NCI-H1436 treated with DMSO at 0.1 percent for 48 hours (cell line): ENCODE measurements at places on chromosomes 5 and 9.

GRCh38 chr5:1431896-1432295, 13.3 kb downstream of the SLC6A3 start:
- no peak for DNase-seq

- no peak for DNase-seq
Observed at GRCh38 chr5:82404382-82404945, 126.3 kb upstream of the RPS23 start.

DNA sequence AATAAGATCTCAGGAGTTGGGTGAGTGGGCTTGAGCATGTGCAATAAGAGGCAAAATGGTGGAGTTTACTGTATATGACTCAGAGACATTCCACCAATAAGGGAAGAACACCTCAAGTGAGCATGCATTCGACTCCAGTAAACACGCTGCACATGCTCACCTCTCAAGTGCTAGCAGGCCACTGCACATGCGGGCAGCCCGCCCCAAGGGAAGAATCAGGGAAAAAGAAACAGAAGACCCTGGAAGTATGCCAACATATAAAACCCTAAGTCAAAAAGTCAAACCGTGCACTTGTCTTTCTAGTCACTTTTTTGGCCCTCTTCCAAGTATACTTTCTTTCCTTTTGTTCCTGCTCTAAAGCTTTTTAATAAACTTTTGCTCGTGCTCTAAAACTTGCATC, 245.3 kb upstream of the RASA1 start:
- DNase-seq = no peak

- no peak for DNase-seq
Observed at GRCh38 chr5:73902327-73903051, 276.5 kb downstream of the ARHGEF28 start.

GRCh38 chr5:64110222-64110621, 55.4 kb upstream of the RNF180 start:
- DNase-seq = no peak
